Stimulated activated CD4-positive, alpha-beta T cell treated with anti-CD3 and anti-CD28 coated beads, Interleukin-15, amount 100 ng/mL, for 48 hours (primary cell): ENCODE measurements at places on chromosomes 1 and 21.

- no peak for DNase-seq
Measured at GRCh38 chr1:89641781-89642180, 8.9 kb downstream of the LRRC8C start.

DNA sequence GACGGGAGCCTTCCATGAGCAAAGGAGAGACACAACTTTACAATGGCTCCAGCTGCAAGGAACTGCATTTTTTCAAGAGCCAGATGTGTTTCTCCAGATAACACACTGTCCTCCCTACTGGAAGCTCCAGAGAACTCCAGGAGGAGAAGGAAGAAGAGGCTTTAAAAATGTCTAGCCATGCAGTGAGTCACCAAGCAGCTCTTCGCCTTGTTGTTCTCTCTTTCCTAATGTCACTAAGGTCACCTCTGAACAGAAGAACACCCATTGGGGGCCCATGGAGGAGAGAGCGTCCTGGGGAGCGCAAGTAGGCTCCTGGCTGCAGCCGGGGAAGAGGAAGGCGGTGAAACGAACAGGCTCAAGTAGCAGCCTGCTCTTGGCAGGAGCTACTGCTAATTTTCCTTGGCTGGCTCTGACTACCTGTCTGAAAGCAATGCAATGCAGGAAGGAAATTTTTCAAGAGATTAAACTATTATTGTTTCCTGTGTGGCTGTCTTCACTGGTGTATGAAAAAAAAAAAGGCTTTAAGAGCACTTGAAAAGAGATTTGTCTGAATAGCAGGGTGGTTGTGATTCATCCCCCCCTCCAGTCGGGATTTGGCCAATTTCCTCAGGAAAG lies 321.9 kb downstream of the SETD4 start:
- no peak for DNase-seq

GRCh38 chr1:114342376-114342775 lies 168.6 kb downstream of the TRIM33 start:
- DNase-seq, result no peak

DNA sequence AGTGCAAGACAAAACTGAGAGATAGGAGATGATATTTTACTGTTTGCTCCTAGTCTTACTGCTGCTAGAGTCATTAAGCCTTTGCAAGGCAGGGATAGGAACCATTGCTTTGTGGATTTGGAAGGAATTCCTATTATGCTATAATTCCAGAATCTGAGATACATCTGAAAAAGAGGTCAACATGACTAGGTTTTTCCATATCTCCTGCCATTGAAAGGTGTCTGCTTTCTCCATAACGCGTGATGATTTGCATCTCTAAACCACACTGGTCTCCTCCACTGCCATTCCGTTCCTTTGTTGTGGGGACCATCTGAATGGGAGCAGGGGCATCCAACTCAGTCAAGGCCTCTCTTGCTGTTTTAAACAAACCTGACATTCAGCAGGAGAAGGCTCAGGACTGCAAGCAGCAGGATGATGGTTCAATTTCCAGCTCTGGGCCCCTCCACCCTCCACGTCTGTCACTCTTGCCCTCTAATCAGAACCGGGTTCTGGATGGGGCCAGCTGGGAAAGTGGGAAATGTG lies 45.2 kb downstream of the PLPP3 start:
- DNase-seq, result no peak

DNA sequence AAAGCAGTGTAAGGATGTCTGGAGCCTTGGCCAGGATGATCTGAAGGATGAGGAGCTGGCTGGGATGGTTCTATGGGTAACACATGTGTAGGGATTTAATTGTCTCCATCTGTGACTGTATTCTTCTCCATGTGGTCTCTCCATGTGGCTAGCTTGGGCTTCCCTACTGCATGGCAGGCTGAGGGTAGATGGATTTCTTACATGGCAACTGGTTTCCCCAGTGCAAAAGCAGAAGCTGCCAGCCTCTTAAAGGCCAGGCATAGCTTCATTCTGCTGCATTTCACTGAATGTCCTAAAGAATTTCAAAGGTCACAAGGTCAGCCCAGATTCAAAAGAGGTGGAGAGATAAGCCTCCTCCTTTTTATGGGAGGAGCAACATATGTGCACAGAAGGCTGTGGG lies 61.7 kb downstream of the XCL2 start:
- no peak for DNase-seq

DNA sequence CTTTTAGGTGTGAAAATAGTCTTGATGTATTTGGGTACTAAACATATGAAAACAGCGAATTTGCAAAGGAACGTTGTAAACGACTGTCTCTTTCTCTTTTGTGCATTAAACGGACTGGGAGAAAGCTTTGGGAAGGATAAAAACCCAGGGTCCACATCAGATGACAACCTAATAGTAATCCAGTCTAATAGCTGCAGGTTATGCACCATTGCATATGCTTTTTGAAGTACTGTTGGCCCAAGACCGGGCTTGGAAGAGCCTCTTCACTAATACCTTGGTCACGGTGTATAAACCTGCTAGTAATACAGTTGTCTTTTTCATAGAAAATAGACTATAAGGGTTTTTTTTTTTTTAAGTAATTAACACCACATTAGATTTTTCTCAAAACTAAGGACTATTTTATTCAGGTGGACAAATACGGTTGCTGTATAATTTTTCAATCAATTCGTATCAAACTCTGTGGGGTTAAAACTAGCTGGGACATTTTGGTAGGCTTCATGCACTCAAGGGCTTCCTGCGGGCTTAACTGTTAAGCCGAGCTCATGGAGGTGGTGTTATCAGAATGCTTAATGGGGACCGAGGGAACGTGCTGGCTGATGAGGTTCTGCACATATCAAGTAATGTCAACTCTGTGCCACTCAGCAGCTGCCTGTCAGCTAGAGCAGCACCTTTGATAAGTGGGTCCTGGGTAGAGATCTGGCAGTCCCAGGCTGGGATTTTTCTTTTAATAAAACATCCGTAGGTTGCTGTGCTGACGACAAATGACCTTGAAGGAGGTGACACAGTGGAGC lies 2.1 kb downstream of the RYR2 start:
- DNase-seq, result no peak

GRCh38 chr1:232389744-232390143 lies 240.2 kb downstream of the SIPA1L2 start:
- DNase-seq, result no peak

GRCh38 chr1:234862944-234863515 lies 253.1 kb upstream of the IRF2BP2 start:
- DNase-seq, result no peak

DNA sequence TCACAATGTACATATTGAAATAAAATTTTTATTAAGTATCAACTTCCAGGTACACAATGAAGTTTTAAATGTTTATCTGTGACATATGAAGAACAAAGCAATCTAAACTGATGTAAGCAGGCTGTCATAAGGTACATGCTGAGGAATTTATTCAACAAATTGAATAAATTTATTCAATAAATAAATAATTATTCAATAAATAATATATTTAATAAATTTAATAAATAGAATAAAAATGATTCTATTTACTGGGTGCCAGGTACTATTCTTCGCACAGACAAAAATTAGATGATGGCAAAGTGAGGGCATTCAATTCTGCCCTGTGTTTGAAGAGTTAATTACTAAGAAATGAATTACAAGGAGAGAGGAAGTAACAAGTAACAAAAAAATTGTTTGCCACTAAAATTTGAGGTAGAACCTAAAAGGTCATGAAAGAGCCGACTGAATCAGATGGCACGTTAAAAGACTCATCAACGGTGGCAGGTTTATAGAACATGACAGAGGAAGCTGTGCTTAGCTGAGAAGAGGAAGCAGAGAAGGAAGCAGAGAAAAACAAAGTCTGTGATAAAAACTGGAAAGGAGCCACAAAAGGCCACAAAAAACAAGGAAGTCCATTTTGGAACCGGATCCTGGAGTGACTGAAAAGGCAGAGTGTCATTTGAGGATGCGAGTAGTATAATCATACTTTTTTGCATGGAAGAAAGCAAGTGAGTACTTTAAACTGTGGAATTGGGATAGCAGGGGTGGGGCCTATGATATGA lies 2.2 kb upstream of the USP24 start:
- DNase-seq, result no peak

DNA sequence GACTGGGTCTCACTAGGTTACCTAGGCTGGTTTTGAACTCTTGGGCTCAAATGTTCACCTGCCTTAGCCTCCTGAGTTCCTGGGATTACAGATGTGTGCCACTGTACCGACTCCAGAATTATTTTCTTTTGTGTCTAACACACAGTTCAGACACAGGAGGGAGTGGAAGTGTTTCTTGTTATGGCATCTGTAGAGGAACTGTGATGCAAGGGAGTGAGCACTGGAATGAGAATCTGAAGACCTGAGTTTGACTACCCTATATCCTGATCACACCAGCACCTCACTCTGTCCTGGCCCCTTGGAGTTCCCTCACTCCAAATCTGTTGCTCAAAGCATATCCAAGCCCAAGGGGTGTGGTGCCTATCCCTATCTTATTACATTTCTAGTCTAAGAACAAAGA lies 15.2 kb downstream of the OPTC start:
- no peak for DNase-seq
